A549 treated with Hydrocortisone at 1 μM for 4 hours (cell line): ENCODE measurements at places on chromosomes 6 and 20. TPM values are rescaled to one million over a fixed set of nuclear protein-coding genes. Genes with fewer than 3 reads are reported as not detected.

Gene ZNF76
- 7.5 to 10.1 TPM (median 9.8 TPM) in 5 replicates for total RNA-seq

Gene TMEM244
- total RNA-seq = not detected in 5 replicates

Gene WFDC10B
- total RNA-seq = not detected in 5 replicates

Gene AVP
- total RNA-seq = not detected in 5 replicates

Gene CD24
- total RNA-seq = 242 to 318 TPM (median 301 TPM) in 5 replicates

Gene LHFPL5
- 0.09 to 0.15 TPM (median 0.12 TPM) in 3 of 5 replicates, not detected in the others for total RNA-seq

Gene GLP1R
- total RNA-seq = not detected in 5 replicates

Gene THEMIS
- total RNA-seq = not detected in 5 replicates

Gene RIPOR2
- 0.37 to 0.73 TPM (median 0.43 TPM) in 5 replicates for total RNA-seq

Gene HSPA12B
- 0.43 to 0.70 TPM (median 0.54 TPM) in 5 replicates for total RNA-seq

Gene ALDH8A1
- 0.06 to 0.22 TPM (median 0.10 TPM) in 5 replicates for total RNA-seq

Gene VWA7
- 1.1 to 1.7 TPM (median 1.5 TPM) in 5 replicates for total RNA-seq

Gene CENPW
- 28.8 to 43.6 TPM (median 41.7 TPM) in 5 replicates for total RNA-seq

Gene METTL24
- not detected in 5 replicates for total RNA-seq

Gene F13A1
- not detected in 5 replicates for total RNA-seq

Gene PRR18
- 0.06 to 0.30 TPM (median 0.15 TPM) in 5 replicates for total RNA-seq

Gene HS3ST5
- not detected in 5 replicates for total RNA-seq

Gene GSTA2
- 0.10 TPM in 1 of 5 replicates, not detected in the others for total RNA-seq

Gene HUS1B
- total RNA-seq = 0.14 to 0.49 TPM (median 0.27 TPM) in 4 of 5 replicates, not detected in the other

Gene SLC26A8
- total RNA-seq = 0.10 TPM in 1 of 5 replicates, not detected in the others

Gene ENPP5
- total RNA-seq = not detected in 5 replicates

Gene PKIB
- total RNA-seq = 0.59 to 0.75 TPM (median 0.73 TPM) in 5 replicates

Gene XKR7
- total RNA-seq = 0.01 to 0.02 TPM in 2 of 5 replicates, not detected in the others

Gene SERPINB1
- 43.4 to 52.2 TPM (median 49.1 TPM) in 5 replicates for total RNA-seq

Gene E2F3
- 10.5 to 13.9 TPM (median 11.3 TPM) in 5 replicates for total RNA-seq

Gene SRSF12
- 1.3 to 2.2 TPM (median 1.7 TPM) in 5 replicates for total RNA-seq

Gene C6orf141
- 7.8 to 10.1 TPM (median 9.2 TPM) in 5 replicates for total RNA-seq

Gene FAM83C
- total RNA-seq = 0.06 to 0.16 TPM (median 0.13 TPM) in 5 replicates

Gene TRIM31
- 0.56 to 0.85 TPM (median 0.63 TPM) in 5 replicates for total RNA-seq

Gene PCIF1
- 29.3 to 37.0 TPM (median 33.4 TPM) in 5 replicates for total RNA-seq

Gene UNC5CL
- 0.49 to 0.76 TPM (median 0.52 TPM) in 5 replicates for total RNA-seq

Gene ECT2L
- total RNA-seq = not detected in 5 replicates

Gene STXBP5
- 13.1 to 19.8 TPM (median 16.2 TPM) in 5 replicates for total RNA-seq

Gene ADGB
- not detected in 5 replicates for total RNA-seq

Gene C20orf204
- 0.23 to 0.52 TPM (median 0.32 TPM) in 5 replicates for total RNA-seq

Gene BNIP5
- total RNA-seq = 0.02 to 0.05 TPM (median 0.03 TPM) in 4 of 5 replicates, not detected in the other

Gene LRRC1
- 6.0 to 6.4 TPM (median 6.2 TPM) in 5 replicates for total RNA-seq

Gene DEFB112
- not detected in 5 replicates for total RNA-seq

Gene FRMD1
- 0.03 to 0.07 TPM in 2 of 5 replicates, not detected in the others for total RNA-seq

Gene SLA2
- total RNA-seq = 0.02 to 0.20 TPM (median 0.14 TPM) in 3 of 5 replicates, not detected in the others

Gene DYNLT2
- 0.46 to 0.69 TPM (median 0.61 TPM) in 5 replicates for total RNA-seq

Gene SOBP
- 0.68 to 1.2 TPM (median 0.85 TPM) in 5 replicates for total RNA-seq

Gene PRL
- not detected in 5 replicates for total RNA-seq

Gene SLC32A1
- total RNA-seq = not detected in 5 replicates

Gene SPEF1
- total RNA-seq = 1.3 to 2.3 TPM (median 1.9 TPM) in 5 replicates
